Cortex of kidney (tissue), 1 donor: ENCODE measurements at places on chromosomes 12 and 14.

DNA sequence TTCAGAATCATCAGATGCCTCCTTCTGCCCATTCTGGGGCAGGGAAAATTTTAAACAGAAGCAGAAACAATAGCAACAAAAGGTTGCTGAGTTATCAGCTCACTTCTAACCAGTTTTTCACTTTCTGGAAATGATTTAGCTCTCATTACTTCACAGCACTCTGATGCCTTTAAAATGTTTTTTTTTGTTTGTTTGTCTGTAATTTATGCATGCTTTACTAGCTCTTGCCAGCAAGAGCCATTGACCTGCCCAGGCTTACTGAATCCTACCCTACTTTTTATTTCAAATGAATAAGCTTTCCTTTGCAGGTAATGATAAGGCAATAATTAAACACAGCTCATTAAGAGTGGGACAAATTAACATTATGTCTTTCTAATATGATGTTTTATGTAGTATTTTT lies 466.1 kb upstream of the NOVA1 start:
- no peak for DNase-seq

GRCh38 chr12:6337958-6338433 lies 3.9 kb downstream of the TNFRSF1A start:
- no peak for DNase-seq

DNA sequence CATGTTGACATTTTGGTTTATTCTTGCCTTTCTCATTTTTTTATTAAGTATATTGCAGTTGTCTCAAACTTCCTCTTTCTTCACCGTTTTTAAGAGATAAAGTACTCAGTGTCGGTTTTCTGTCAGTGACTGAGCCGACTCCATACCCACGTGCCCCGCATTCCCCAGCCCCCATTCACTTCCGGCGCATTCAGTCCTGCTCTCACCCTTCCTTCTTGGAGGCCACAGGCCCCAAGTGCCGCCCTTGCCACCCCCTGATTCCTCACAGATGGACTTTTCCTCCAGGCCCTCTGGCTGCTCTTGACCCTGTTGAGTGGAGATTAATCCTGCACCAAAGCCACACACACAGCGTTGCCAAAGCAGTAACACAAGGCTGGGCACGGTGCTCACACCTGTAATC lies 19.1 kb upstream of the DNAH10 start:
- no peak for DNase-seq

- no peak for DNase-seq
Observed at GRCh38 chr12:12975322-12976077, 23.5 kb upstream of the GPRC5D start.

GRCh38 chr14:93963692-93964091 lies 12.7 kb downstream of the ASB2 start:
- no peak for DNase-seq

DNA sequence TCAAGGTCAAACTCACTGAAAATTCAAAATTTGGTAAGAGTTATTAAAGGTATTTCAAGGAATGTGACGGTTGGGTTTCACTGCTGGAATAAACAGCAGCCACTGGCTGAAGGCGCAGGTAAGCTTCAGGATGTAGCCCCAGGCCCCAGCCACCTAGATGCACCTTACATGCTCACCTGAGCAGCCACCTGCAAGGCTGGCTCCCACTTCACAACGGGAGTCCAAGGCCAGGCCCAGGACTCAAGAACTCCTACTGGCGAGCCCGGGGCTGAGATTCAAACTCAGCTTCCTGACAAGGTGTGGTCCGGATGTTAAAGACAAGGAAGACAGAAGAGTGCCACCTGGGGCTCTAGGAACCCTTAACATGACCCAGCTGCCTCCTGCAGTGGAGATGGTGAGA lies 78.4 kb downstream of the ITPK1 start:
- no peak for DNase-seq

DNA sequence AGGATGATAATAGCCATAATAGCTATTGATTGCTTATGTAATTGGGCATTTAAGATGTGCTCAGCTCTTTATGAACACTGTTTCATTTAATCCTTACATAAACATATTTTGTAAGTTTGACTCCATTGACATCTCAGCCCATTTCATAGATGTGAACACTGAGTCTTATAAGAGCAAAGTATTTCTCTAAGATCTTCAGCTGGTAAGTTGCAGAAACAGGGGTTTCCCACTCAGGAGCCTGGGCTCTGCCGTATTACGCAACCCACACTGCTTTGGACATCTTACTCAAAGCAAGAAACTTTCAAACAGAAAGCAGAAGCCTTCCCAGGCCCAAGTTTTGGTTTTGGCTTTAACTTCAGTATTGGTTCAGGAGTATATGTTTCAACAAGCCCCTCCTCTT lies 705.1 kb downstream of the MED13L start:
- no peak for DNase-seq

DNA sequence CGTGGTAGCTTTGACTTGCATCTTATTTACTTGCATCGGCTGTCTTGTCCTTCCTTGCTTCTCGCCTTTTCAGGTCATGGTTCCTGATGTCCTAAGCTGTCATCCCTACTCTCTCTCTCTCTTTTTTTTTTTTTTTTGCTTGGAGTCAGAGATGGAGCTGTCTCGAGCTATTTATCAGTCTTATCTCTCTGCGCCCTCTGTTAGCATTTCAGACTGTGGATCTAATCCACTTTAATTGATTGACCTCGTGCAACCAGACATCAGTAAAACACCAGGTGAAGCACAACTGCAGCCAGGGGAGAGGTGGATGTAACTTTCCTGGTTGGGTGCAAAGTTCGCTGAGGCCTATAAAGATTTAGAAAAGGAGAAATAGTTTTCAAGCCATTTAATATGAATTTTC lies 554.8 kb downstream of the DIO2 start:
- DNase-seq: no peak

GRCh38 chr12:33223956-33224355 lies 215.7 kb downstream of the SYT10 start:
- no peak for DNase-seq

- DNase-seq: no peak
Observed at GRCh38 chr14:101464310-101464983, 96.8 kb upstream of the DIO3 start.

- no peak for DNase-seq
Observed at GRCh38 chr12:14751986-14752385, 51.3 kb downstream of the WBP11 start.

GRCh38 chr12:84960918-84961317 lies 48.3 kb upstream of the SLC6A15 start:
- DNase-seq: no peak

DNA sequence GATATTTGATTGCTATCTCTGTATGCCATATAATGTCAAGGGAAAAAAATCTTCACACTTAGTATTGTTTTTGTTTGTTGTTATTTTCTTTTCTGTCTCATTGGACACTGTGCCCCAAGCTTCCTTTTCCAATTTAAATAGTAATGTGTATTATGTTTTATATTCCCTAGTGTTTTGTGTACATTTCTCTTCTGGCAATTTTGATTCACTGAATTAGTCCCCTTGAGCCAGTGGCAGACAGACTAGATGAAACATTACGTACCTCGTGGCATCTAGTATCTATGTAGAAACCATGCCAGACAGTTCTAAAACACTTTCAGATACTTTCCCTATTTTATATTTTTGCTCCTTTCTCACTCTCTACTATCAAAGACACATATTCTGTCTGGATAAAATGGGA lies at the start of gene OR6C1:
OR6C1 (plus strand) TSS at position 301 of the 400 bp plus-strand sequence. CDS start 6,257 bp downstream, outside the sequence.
- DNase-seq: no peak

- no peak for DNase-seq
Observed at GRCh38 chr12:97464385-97465321, 2.0 kb downstream of the RMST start.

- DNase-seq: no peak
Observed at GRCh38 chr12:89721291-89721987, 12.8 kb upstream of the ATP2B1 start.

GRCh38 chr14:55911776-55912175 lies 206.4 kb upstream of the PELI2 start:
- no peak for DNase-seq

DNA sequence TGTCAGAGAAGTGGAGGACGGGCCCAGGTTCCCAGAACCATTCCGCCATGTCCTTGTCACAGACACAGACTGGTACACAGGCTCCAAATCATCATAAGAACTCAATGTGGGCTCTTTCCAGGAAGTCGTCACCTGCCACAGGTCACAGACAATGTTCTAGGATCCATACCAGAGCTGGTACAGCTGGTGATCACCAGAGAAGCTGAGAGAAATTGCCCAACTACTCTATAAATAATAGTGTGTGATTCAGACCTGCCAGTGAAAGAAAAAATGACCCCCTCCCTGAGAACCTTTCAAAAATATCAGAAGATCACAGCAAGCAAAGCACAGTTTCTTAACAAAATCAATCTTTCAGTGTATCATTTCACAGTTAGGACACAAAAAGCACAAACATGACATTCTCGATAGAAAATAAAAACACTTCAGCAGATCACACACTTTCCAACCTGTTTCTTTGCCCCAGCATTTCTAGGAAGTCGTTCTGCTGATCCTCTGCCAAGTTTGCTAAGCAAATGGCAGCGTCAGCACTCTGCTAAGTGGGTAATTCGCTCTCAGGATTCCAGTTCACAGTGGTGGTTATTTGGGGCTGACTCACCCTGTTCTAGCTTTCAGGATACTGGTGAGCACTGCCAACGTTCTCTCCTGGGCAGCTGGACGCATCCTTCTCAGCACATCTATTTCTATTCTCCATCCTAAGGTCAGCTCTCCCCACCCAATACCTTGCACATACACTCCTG lies 223.3 kb upstream of the SFSWAP start:
- DNase-seq: no peak

- no peak for DNase-seq
Observed at GRCh38 chr14:22096514-22096895, 422.9 kb upstream of the OR4E1 start.

DNA sequence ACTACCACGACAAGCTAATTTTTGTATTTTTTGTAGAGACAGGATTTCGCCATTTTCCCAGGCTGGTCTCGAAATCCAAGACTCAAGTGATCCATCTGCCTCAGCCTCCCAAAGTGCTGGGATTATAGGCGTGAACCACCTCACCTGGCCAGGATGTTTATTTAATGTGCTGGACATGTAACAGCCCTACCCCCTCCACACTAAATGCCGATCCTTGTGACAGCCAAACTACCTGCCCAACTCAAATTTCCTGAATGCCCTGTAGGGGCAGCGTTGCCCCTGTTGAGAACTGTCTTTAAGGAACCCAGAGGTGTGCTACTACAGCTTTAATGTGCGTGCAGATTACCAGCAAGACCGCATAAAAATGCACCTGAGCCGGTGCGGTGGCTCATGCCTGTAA lies 48.1 kb downstream of the KCNK13 start:
- DNase-seq: no peak

- DNase-seq: no peak
Observed at GRCh38 chr14:73344319-73344718, 107.0 kb downstream of the PAPLN start.

DNA sequence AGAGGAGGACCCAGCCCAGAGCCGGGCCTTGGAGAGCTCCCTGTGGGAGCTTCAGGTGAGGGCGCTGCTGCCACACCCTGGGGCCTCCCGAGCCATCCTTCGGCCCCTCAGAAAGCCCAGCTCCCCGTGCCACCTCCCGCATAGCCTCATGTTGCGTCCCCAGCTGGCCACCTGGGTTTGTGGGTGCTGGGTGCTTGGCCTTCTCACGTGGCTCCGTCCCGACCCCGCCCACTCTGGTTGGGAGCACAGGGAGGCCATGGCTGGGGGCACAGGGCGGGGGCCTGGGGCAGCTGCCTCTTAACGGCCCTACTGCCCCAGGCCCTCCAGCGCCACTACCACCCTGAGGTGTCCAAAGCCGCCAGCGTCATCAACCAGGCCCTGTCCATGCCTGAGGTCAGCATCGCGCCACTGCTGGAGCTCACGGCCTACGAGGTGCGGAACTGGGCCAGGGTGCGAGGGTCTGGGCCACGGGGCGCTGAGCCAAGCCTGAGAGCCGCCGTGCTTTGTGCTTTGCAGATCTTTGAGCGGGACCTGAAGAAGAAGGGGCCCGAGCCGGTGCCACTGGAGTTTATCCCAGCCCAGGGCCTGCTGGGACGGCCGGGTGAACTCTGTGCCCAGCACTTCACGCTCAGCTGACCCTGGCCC lies 7.6 kb downstream of the NOC4L start:
- no peak for DNase-seq

DNA sequence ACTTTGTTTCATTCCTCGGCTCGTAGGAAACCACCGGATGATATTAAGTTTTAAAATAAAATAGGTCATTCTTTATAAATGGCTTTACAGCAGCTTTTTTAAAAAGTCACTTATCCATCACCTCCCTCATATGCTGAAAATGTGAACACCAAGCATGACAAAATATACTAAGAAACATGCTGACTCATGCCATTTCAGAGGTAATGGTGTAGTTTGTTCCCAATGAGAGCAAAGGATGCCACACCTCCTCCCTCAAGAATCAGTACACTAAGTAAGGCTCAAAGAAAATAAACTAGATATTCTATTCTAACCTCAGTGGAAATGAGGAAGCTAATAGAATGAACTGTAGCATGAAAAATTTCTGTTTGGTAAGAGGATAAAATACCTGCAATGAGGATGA lies 5.5 kb upstream of the DIO2 start:
- DNase-seq: no peak

GRCh38 chr12:49761677-49762467 lies 20.5 kb downstream of the TMBIM6 start:
- DNase-seq: no peak

DNA sequence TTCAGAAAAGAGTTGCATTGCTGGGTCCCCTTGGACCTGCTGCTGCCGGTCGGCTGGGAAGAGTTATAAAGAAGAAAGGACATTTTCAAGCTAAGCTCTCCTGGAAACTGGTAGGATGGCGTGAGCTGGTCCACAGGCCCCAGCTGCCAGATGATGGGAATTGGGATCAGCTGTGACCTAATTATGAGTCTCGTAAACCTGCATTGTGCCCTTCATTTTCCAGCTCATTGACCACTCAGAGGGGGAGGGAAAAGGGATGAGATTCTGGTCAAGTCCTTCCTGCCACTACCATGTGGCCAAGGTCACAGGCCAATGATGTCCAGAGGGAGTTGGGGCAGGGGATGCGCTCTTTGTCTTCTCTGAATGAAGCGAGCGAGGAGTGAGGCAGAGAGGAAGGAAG lies 320.9 kb downstream of the NRXN3 start:
- DNase-seq: no peak

DNA sequence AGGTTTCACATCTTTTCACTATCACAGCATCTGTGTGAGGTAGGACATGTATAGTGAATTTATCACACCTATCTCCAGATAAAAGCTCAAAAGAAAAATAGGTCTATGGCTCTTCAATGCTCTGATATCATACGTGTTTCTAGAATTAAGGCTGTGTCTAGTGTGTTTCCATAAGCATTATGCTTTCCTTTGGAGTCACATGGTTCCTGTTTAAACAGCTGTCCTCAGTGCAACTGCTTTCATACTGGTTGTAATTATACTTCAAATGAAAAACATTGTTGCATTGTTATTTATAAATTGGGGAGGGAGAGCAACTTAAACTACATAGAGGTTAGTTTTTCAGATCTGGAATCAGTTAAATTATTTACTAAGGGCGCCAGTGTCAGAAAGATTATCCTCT lies 151.6 kb downstream of the SYT1 start:
- no peak for DNase-seq

GRCh38 chr12:52280319-52280795 lies 5.9 kb downstream of the KRT86 start:
- no peak for DNase-seq
